ENCODE measurements at places on chromosomes 3 and 15.
A peak's percentile ranks its signal among the peaks of the same experiment; 100 is the strongest.

- no peak for DNase-seq
Observed at GRCh38 chr15:68819495-68820294, 1.0 kb downstream of the ANP32A start.

DNA sequence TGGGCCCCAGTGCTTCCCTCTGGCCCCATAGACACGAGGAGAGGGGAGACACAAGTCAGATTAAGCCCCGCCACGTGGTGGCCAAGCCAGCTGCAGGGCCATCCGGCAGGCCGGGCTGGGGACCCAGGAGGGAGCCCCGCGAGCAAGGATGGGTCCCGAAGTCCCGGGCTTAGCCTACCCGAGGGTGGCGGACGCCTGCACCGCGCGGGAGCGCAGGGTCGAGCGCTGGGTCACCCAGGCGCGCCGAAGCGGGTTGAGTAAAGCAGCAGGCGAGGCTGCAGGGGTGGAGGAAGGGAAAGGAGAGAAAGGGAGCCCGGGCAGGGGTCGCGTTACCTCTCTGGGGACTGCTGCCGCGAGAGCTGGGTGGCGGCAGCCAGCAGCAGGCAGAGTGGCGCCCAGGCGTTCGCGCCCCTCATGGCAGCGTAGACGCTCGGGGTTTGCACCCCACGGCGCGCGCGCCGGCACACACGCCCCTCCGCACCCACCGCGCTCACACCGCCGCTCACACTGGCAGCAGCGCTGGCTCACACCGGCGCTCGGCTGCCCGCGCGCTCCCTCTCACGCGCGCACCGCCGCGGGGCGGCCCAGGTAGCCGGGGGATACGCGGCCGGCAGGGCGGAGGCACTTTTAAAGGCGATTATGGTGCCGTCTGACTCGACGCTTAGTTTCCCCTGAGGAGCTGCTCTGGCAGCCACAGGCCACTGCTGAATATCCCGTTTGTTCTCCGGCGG, at the start of gene PCOLCE2:
TSS of gene PCOLCE2 (minus strand) at position 603 of the 731 bp plus-strand sequence. CDS start at position 416, 187 bp downstream.
- DNase-seq = no peak

- DNase-seq = no peak
Observed at GRCh38 chr15:86055688-86056087, 24.0 kb upstream of the AGBL1 start.

DNA sequence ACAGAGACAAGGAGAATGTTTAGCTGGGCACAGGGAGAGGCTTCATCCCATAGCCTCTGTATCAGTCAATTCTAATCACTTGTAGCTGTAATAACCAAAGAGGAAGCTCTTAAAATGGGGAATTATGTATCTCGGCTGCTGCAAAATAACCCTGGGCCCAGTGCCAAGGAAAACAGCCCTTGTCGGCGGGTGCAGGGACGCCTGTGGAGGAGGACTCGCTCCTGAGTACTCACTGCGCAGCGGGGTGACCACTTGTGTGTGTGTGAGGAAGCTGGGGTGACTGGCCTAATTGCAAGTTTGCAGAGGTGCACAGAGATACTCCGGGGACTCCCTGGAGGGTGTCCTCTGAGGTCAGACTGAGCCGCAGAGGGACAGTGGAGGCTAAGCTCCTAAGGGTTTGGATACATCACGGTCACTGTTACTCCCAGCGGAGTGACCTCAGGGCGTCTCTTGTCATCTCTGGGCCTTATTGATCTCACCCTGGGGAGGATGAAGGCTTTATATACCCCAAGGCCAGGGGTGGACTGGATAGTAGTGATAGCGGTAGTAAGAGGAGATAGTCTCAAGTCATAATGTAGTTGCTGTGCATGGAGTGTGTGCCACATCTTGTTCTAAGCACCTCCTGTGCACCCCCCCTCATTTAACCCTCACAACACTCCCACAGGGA, 37.2 kb downstream of the SLC6A6 start:
- no peak for DNase-seq

GRCh38 chr3:86838927-86839326, 152.0 kb downstream of the VGLL3 start:
- no peak for DNase-seq

- DNase-seq = peak; percentile 24
Observed at GRCh38 chr3:56918111-56918568, 116.4 kb upstream of the ARHGEF3 start.

DNA sequence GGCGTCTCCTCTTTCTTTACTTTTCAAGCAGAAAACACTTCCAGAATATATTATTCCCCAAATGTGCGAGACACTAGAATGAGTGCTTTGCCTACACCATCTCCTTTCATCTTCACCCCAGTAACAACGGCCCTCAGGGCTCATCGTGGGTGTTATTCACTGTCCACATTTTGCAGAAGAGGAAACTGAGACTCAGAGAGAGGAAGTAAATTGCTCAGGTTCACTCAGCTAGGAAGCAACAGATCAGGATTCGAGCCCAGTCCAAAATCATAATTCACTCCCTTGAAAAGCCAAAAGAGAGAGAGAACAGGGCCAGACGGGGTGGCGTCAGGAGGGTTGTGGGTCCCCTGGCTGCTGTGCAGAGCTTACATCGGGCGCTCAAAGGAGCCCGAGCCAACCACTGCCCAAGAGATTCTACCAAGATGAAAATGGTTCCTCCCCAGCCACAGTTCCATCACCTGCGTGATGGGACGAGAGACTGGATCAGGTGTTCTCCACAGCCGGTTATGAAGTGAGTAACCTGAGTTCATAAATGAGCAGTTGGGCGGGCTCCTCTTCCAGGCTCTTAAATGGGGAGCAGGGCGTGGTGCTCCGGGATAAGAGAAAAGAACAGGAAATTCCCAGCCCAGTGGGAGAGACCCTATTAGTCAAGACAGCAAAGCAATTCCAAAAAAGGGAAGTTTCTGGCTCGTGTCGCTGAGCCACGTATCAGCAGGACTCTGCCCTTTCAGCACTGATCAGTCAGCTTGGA, 48.6 kb upstream of the FLNB start:
- DNase-seq = no peak

DNA sequence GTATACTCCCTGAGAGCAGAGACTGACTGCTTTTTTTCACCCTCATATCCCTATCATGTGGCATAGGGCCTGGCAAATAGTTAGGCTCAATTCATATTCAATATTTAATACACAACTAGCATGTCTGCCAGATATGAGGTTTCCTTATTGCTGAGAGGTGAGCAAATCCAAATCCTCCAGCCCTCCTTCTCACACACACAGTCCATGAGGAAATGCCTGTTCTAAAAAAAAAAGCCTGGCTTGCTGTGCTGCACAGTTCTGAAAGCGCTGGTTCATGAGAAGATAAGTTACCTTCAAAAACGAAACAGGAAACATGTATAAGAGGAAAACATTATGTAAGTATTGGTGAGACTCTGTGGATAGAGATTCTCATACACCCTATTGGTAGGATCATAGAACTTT, 15.5 kb upstream of the ACAP2 start:
- no peak for DNase-seq

- DNase-seq = no peak
Observed at GRCh38 chr3:106120356-106120755, 251.5 kb upstream of the CBLB start.

Data from stimulated activated CD4-positive, alpha-beta T cell treated with anti-CD3 and anti-CD28 coated beads, Interleukin-2, amount 100 ng/mL, for 4 hours (primary cell).